ENCODE measurements at places on chromosomes 12 and 14.

GRCh38 chr12:11981121-11981733 lies 89.5 kb upstream of the BCL2L14 start:
- DNase-seq, result peak; percentile 16

DNA sequence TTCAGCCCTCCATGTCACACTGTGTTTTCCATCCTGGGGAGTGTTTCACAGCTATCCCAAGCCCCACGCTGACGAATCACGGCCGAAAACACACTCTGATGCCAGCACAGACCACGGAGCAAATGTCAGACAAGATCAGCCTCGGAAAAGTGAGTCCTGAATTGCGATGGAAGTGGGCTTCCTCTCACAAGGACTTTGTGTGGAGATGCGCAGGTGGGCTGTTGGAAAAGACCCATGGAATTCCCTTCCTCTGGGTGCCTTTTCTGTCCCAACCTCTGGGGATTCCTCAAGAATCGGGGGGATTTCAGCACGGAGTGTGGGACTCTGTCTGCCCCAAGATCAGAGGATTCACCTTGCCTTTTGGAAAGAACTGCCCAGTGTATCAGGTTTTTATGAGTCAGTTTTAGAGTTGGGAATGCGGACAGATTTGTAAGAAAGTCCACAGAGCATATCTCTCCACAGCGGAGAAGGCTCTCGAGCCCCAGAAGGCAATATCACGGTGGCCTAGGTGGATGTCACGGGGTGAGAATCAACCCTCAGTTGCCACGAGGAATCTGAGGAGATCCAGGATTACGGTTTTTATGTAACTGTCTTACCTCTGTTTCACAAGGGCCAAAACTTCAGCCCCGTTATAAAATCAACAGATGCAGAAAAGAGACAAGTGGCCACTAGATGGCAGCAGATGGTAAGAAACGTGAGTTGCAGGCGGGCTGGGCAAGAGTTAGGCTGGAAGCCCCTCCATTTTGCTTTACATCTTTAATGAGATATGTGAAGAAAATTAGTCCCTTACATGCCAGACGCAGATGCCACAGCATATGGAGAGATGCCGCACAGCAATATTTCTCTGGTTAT lies 201.9 kb downstream of the DAD1 start:
- peak; percentile 50 for DNase-seq

- DNase-seq, result no peak
Observed at GRCh38 chr12:93581370-93581769, 8.9 kb downstream of the SOCS2 start.

- DNase-seq, result no peak
Observed at GRCh38 chr12:102005256-102005655, 56.5 kb downstream of the WASHC3 start.

- no peak for DNase-seq
Observed at GRCh38 chr12:28217805-28218204, 27.5 kb downstream of the CCDC91 start.

GRCh38 chr12:89494411-89495231 lies 30.0 kb downstream of the GALNT4 start:
- DNase-seq, result no peak

- no peak for DNase-seq
Observed at GRCh38 chr12:74626397-74626796, 88.8 kb downstream of the ATXN7L3B start.

- DNase-seq, result peak; percentile 38
Observed at GRCh38 chr12:66662729-66663128, 16.1 kb downstream of the GRIP1 start.

GRCh38 chr14:22039938-22040780 lies 366.5 kb upstream of the OR4E1 start:
- no peak for DNase-seq

GRCh38 chr12:88469154-88469553 lies 111.1 kb downstream of the KITLG start:
- no peak for DNase-seq

GRCh38 chr14:41313196-41313595 lies 293.5 kb upstream of the LRFN5 start:
- no peak for DNase-seq

- no peak for DNase-seq
Observed at GRCh38 chr12:47068539-47068938, 10.9 kb upstream of the PCED1B start.

DNA sequence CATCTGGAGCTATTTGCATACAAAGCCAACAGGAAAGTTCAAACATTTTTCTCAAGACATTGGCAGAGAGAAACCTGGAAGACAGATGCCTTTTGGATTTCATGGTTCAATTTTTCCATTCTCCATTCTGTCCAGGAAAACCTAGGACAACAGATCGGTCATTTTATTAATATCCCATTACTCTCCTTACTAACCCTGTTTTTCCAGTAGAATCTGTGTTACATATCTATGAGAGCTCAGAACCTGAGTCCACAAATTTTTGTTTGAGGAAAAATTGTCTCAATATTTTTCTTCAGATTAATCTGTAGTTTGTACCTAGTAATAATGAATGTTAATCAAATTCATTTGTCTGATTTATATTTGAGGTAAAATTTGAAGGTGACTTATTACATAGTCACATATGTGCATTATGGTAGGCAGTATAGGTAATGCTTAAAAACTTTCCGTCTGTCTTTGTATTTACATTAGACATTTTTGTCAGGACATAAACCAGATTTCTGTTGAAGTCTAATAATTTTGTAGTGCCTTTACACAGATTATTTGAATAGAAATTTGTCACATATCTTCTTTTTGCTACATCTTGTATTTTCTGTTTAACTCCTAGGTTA lies 75.3 kb downstream of the CCDC91 start:
- DNase-seq, result no peak

DNA sequence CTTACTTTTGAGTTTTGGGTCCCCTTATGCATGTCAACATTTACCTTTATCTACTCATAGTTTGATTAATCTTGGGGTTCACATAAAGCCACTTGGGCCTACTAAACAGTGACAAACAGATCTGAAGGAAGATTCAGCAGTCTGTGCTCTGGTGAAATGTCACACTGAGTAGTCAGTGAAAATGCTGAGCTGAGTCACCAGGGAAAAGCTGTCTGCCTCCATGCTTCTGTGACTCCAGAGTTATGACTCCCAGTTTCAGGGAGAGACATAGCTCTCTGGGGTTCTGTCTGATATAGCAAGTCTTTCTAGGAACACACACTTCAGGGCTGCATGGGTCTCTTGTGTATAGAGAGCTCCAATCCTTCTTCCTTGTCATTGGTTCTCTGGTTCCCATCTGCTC lies 406.3 kb upstream of the FAR2 start:
- no peak for DNase-seq

- no peak for DNase-seq
Observed at GRCh38 chr14:68897559-68898155, 81.4 kb downstream of the ACTN1 start.

GRCh38 chr12:49026678-49027480 lies 8.3 kb upstream of the PRKAG1 start:
- no peak for DNase-seq

- DNase-seq, result no peak
Observed at GRCh38 chr12:28331130-28331529, 140.9 kb downstream of the CCDC91 start.

DNA sequence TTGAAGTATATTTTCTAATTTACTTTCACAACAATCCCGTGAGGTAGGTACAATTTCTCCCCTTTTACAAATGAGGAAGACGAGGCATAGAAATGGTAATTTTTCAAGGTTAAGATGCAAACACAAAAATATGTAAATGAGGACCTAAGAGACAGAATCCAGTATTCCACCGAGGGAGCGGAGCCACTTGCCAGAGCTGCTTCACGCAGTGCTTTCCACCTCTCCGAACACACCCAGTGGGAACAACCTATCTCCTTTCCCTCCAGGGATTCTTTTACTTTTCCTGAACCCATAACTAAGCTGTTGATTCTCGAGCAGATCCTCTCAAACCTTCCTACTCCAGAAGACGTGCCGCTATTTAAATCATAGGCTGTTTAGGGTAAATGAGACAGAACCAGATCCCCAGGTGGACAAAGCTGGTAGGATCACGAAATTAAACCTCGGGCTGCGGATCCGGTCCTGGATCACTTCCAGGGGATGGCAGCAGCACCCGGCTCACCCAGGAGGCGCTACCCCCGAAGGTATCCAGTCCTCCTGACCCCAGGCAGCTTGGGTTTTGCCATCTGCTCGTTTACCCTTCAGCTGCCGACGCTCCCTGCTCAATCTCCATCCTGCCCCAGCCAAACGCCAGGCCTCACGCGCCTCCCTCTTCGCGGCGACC lies 1.5 kb downstream of the DDHD1 start:
- no peak for DNase-seq

DNA sequence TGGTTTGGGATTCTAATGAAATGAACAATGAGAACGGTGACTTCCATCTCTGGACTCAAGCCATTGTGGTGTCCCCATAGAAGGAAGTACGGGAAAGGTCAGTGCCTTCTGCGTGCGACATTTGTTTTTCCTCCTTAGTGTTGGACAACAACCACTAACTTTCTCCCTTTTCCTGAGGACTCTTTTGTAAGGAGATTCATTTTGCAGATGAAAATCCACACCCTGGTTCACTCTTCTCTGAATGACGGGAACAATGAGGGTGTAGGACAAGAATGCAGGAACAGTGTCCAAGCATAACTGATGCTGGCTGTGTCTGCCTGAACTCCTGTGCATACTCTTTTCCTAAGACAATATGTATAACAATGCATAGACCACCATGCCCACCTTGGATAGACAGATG lies 176.4 kb downstream of the STXBP6 start:
- DNase-seq, result no peak

DNA sequence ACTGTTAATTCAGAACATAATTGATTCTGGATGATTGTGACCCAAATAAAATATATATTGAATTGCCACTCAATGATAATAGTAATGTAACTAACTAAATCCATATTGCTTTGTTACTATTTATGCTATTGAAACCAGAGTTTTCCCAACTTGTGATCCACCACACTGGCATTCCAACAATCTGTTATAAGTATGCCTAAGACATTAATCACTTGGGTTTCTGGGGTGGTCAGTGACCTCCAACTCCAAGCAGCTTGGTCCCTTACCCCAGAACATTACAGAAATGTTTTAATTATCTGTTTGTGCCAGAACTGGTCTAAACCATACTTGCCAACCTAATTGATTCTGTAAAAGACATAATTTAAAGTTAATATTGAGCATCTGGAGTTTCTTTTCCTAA lies 14.6 kb downstream of the CAPS2 start:
- no peak for DNase-seq

DNA sequence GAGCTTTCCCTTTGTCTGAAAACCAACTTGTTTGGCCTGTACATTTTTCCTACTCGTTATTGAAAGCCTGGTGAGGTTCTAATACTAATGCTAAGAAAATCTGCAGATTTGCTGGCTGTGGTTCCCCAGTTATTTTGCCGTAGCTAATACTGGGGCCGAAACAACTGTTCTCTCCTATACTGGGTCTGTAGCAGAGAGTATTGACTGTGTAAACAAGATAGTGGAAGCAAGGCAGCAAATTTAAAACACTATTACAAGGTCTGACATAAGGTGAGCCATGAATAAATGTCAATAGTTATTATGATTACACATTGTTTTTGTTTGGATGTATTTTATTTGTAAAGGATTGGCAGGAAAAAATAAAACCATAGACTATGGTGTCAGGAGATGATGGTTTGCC lies 1244.0 kb downstream of the AACS start:
- DNase-seq, result no peak

GRCh38 chr14:59600211-59600945 lies 23.8 kb upstream of the CCDC175 start:
- no peak for DNase-seq

DNA sequence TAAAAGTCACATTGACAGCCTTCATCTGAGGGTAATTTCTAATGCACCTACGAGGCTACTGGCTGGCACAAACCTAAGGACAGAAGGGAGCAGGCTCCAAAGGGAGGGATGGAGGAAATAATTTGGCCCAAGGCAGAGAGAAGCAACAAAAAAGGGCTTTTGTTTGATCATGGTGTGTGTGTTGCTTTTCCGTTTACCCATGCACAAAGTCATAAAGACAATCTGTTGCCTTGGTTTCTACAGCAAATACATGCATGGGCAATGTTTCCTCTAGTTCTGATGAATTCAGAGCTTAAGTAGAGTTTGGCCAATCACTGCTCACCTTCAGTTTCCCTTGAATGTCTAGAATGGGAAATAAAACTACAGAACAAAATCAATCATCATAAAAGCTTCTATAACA lies 262.5 kb upstream of the CAND1 start:
- DNase-seq, result no peak

DNA sequence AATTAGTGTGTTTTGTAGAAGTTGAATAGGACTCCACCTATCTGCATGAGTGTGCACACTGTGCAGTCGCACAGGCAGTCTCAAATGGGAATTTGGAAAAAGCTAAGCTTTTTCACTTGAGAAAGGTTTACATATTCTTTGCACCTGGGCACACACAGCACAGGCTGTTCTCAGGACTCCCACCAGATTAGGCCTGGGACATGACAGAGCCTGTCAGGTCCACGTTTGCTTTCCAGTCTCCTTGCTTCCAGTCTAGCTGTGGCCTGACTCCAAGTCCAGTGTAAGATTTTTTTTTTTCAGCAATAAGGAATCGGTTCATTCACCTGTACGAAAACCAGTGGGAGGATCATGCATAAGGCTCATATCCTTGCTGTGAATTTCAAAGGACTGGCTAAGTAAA lies 181.3 kb downstream of the ZFP36L1 start:
- no peak for DNase-seq

GRCh38 chr14:90727082-90727481 lies 89.1 kb downstream of the TTC7B start:
- DNase-seq, result no peak

DNA sequence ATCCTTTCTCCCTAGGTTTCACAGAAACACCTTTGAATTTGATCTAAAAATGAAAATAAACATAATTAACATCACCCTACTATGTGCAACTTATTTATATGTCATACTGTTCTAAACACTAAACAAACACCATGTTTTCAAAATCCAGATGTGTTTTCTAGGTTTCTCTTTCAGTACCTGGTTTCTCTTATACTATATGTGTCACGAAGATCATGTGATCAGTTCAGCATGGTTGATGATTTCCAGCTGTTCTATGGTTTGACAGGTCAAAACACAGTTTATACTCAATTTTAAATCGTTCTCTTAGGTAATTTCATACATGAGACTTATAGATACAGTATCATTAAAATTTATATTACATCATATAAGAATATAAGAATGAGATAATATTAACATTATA lies 373.1 kb downstream of the SOX5 start:
- no peak for DNase-seq

GRCh38 chr12:105331805-105332251 lies 1.3 kb downstream of the C12orf75 start:
- no peak for DNase-seq

GRCh38 chr14:65002586-65003210 lies 16.0 kb downstream of the FNTB start:
- no peak for DNase-seq

DNA sequence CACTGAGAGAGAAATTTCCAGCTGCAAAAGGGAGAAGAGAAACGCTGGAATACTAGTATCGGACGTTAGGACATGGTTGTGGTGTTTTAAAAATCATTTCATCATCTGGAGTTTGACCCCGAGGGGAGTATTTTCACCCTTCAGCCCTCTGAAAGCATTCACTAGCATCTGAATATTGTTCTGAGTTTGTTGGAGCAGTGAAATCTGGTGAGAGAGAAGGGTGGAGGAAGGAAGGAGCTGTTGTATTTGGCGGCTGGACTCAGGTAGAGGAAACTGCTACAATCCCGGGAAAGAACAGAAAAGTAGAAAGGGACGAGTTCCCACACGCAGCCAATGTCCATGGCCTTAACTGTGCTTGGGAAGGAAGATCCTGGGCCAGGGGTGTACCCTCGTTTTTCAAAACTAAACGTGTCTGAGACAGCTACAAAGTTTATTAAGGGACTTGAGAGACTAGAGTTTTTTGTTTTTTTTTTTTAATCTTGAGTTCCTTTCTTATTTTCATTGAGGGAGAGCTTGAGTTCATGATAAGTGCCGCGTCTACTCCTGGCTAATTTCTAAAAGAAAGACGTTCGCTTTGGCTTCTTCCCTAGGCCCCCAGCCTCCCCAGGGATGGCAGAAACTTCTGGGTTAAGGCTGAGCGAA lies 896 bp upstream of the CDKN1B start:
- no peak for DNase-seq

Measured in fibroblast of skin of left biceps (primary cell).